Stimulated activated CD8-positive, alpha-beta memory T cell treated with anti-CD3 and anti-CD28 coated beads, Interleukin-2, amount 100 ng/mL, for 48 hours (primary cell): ENCODE measurements at places on chromosomes 11 and 22.

DNA sequence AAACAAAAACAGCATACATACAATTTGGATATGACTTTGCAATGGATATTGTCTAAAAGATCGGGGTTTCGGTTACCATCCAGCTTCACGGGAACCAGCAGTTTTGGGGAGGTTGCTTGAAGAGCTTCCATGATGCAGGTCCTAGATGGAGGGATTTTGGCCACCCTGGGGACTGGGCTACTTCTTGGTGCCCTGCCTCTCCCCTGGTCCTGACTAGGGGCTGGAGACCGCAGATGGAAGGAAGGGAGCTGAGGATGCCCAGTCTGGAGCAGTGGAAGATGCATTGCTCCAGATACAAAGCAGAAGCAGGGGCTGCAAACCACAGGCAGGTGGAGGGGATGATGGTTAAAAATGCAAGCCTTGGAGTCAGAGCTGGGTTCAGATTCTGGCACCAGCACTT is 13.5 kb downstream of the SOX10 start:
- no peak for DNase-seq

- no peak for DNase-seq
These were observed 369.3 kb downstream of the DLG2 start for GRCh38 chr11:85257837-85258236.

DNA sequence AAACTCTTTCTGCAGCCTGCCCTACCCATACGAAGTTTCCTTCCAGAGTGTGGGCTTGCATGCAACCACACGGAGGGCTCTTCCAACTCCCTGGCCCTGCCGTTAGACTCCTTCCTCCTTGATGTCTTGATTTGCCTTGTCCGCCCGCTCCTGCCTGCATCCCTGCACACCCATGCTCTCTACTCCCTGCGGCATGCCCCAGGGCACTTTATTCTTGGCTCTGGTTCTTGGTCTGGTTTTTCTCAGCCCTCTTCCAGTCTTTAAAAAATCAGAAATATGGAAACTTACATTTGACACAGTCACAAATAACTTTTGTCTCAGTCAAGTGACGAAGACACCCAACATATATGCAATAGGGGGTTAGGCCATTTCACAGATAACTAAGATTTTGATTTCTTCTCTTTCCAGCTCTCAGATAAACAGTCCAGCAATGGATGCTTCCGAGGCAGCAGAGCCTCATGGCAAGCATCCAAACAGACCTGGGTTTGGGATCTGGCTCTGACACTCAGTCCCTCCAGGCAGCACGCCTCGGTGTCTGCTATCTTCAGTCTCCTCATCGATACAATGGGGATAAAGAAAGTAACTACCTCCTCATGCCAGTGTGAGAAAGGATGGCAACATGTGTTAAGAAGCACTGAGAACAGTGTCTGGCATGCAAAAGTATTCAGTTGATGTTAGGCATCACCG is 15.7 kb upstream of the OPCML start:
- no peak for DNase-seq

GRCh38 chr11:129968591-129969419 is 33.8 kb downstream of the PRDM10 start:
- no peak for DNase-seq

GRCh38 chr11:92277871-92278270 is 53.3 kb downstream of the FAT3 start:
- no peak for DNase-seq

- DNase-seq: no peak
These were observed 324.1 kb upstream of the NCAM1 start for GRCh38 chr11:112637076-112637475.

- no peak for DNase-seq
These were observed 308.8 kb downstream of the TBC1D22A start for GRCh38 chr22:47071078-47071806.

GRCh38 chr11:36492724-36493304 is 17.3 kb downstream of the TRAF6 start:
- DNase-seq: no peak

GRCh38 chr11:117604336-117604995 is 192.6 kb downstream of the DSCAML1 start:
- no peak for DNase-seq

GRCh38 chr22:32733923-32734514 is 67.5 kb upstream of the TIMP3 start:
- no peak for DNase-seq

DNA sequence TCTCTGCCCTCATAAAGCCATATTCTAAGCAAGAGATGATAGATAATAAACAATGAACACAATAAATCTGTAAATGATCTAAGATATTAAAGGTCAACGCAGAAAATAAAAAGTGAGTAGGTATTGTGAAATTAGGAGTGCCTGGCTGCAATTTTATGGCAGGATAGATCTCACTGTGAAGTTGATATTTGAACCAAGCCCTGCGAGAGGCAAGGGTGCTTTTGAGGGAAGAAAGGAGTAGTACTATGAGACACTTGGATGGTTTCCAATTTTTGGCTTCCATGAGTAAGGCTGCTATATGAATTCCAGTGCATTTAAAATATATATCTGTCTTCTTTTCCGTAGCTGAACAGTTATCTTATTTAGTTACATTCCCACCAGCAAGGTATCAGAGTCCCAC is 720.0 kb upstream of the CNTN5 start:
- DNase-seq: no peak

DNA sequence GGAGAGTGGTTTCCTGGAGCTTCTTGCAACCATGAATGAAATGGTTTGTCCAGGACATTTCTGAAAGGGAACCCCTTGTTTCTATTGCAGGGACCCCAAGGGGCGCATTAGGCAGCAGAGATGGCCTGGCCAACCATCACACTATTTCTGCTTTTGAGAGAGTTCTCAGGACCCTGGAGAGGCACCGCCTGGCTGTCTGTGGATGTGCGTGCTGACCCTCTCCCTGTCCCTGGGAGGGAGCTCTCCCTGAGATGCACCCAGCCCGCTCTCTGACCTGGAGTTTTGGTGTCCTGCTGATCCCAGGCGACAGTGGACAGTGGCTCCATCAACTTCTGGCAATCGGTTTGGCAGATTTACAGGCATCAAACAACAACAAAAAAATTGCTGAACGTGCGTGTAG is 80.3 kb upstream of the SLC22A12 start:
- no peak for DNase-seq

GRCh38 chr11:37642296-37642695 is 1044.3 kb upstream of the RAG2 start:
- DNase-seq: no peak

- DNase-seq: no peak
These were observed 11.9 kb downstream of the MRGPRX3 start for GRCh38 chr11:18144243-18144642.

DNA sequence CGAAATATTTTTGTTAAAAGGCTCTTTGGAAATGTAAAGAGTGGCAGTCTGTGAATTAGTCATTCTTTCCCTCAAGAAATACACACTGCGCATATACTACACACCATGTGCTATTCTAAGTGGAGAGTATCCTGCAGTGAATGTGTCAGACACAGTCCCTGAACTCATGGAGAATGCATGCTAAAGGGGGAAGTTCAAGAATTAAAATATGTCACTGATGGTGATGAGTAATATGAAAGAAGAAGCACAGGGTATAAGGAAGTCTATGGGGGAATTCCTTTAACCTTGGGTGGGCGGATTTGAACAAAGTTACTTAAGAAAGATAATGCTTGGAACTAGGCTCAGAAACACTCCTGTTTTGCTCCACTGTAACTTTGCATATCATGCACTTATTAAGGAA is 153.0 kb downstream of the LRRC4C start:
- no peak for DNase-seq

DNA sequence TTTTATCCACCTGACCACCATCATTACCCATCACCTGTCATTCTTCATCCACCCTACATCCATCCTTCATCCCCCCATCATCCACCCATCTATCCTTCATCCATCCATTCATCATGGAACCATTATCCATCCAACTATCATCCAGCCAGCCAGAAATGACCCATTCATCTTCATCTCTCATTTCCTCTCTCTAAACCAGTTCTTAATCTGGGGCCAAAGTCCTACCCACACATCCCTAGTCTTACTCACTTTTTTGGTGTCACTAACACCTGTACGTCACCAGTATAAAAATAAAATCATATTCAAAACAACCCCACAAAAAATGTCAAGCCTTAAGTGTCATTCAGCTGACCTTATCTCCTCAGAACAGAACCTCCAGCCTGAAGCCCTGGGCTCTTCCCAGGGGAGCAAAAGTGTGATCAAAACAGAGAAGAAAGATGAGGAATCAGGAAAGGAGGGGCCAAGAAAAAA is 12.3 kb downstream of the SPI1 start:
- no peak for DNase-seq

GRCh38 chr11:87840786-87841185 is 334.5 kb downstream of the RAB38 start:
- no peak for DNase-seq

- DNase-seq: no peak
These were observed 21.6 kb downstream of the MAPK1 start for GRCh38 chr22:21845558-21846453.

DNA sequence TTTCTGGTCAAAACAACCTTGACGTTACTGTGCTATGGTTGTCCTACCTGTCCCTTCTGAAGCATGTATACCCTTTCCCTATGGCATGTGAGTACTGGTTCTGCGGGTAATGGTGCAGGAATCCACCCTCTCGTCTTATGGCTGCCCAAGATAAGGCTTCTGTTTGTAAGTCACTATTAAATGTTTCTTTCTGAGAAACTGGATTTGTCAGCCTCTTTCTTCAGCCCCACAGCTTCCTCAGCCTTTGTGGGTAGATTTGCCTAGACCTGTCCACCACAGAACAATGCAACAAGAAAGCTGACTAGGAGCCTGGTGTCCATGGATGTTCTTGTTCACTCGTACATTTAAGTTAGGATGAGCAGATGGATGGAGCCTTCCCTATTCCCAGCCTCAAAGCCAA is 14.4 kb downstream of the MMP7 start:
- DNase-seq: no peak
